ENCODE measurements at places on chromosomes 7 and 10. TPM values are rescaled to one million over a fixed set of nuclear protein-coding genes. Genes with fewer than 3 reads are reported as not detected.

- no peak for DNase-seq
- no peak overlapping the region for H3K4me3 ChIP-seq
- peaks cover 23% of the 10 kb centered on the region for H3K4me1 ChIP-seq
These were observed 26.0 kb downstream of the LARP4B start for GRCh38 chr10:905503-905902.

DNA sequence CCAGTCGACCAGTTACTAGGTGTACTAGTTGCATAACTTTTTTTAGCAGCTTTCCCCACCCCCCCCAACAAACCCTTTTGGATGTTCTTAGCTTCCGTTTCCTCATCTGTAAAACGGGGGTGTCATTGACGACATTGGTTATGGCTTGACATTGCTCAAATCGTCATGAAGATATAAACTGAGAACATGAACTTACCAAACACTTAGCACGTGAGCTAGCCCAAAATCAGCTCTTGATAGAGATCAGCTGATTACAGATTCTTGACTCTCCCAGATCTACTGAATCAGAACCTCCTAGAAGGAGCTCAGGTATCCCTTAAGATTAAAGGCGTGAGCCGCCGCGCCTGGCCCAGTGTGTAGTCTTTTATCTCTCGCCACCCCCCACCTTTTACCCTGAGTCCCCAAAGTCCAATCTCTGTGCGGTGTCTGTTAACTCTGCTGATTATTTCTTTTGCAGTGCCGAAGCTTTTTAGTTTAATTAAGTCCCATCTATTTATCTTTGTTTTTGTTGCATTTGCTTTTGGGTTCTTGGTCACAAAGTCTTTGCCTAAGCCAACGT is 1.0 kb upstream of the GNA12 start:
- H3K27ac ChIP-seq, result no peak overlapping the region
- no peak for DNase-seq
- no peaks in the 10 kb centered on the region for H3K27me3 ChIP-seq

- no peaks in the 10 kb centered on the region for H3K36me3 ChIP-seq
- H3K27ac ChIP-seq, result no peak overlapping the region
- H3K4me3 ChIP-seq, result no peak overlapping the region
- no peak for DNase-seq
- H3K4me1 ChIP-seq, result no peaks in the 10 kb centered on the region
- no peaks in the 10 kb centered on the region for H3K27me3 ChIP-seq
These were observed 768 bp upstream of the CPA1 start for GRCh38 chr7:130379532-130379920.

- no peaks in the 10 kb centered on the region for H3K27me3 ChIP-seq
- no peak overlapping the region for H3K27ac ChIP-seq
- no peaks in the 10 kb centered on the region for H3K4me1 ChIP-seq
- H3K4me3 ChIP-seq, result no peak overlapping the region
- no peaks in the 10 kb centered on the region for H3K36me3 ChIP-seq
- DNase-seq, result no peak
These were observed 171.3 kb downstream of the MAGI2 start for GRCh38 chr7:79282070-79282694.

DNA sequence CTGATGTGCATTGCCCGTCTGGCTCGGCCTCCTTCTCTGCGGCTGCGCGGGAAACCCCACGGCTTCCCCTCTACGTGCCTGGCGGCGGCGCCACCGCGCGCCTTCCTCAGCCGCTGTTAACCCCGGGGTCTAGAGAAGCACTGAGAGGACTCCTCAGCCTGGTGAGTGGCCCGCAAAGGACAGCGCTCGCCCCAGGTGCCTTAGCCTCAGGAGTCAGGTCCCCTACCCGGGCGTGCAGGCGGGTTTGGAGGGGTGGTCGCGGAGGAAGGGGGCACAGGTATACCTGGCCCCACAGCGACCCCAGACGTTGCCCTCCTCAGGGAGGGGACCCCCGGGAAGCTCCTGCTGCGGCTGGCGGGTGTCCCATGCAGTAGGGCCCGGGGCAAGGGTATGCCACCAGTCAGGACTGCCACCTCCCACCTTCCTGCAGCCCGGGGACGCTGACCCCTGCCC is 51.0 kb downstream of the ARL5B start:
- no peak overlapping the region for H3K4me3 ChIP-seq
- H3K27ac ChIP-seq, result no peak overlapping the region
- H3K36me3 ChIP-seq, result no peaks in the 10 kb centered on the region
- H3K4me1 ChIP-seq, result no peaks in the 10 kb centered on the region

- no peaks in the 10 kb centered on the region for H3K36me3 ChIP-seq
- H3K4me1 ChIP-seq, result no peaks in the 10 kb centered on the region
- DNase-seq, result no peak
- H3K4me3 ChIP-seq, result no peak overlapping the region
- H3K27me3 ChIP-seq, result peaks cover 16% of the 10 kb centered on the region
These were observed 8.3 kb downstream of the SFRP4 start for GRCh38 chr7:37908221-37908788.

DNA sequence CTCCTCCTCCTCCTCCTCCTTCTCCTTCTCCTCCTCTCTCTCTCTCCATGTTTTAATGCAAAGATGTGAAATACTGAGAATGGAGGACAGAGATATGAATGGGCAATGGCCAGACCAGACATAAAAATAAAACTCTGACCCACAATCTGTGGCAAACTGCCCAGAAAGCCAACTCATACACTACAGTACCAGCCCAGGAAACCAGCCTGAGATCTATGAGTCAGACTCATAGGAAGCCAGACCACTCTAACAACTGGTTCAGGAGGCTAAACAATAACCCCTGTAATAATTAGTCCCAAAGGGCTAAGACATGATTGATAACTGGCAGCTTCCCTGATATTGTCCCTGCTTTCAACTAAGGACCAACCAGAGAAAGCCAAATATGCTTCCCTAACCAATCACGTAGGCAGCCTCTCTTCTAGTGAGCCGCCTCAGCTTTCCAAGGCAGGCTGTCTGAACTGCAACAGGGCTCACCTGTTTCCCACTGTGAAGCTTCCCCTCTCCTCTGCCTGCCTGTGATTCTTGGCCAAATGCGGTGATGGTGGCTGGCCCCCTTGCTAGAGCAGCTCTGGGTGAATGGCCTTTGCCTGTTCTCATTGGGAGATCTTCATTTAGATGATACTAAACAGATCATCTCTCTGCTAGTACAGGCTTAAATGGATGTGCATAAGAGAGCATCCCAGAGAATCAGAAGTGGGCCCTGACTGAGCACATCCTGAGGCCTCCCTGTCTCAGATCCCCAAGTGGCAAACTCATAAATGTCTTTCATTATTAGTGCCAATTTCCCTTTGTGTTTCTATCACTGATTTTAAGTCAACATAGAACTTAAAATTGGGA is 817.6 kb downstream of the TNS3 start:
- no peaks in the 10 kb centered on the region for H3K4me1 ChIP-seq
- no peak overlapping the region for H3K4me3 ChIP-seq
- DNase-seq, result no peak
- H3K36me3 ChIP-seq, result no peaks in the 10 kb centered on the region
- no peaks in the 10 kb centered on the region for H3K27me3 ChIP-seq

DNA sequence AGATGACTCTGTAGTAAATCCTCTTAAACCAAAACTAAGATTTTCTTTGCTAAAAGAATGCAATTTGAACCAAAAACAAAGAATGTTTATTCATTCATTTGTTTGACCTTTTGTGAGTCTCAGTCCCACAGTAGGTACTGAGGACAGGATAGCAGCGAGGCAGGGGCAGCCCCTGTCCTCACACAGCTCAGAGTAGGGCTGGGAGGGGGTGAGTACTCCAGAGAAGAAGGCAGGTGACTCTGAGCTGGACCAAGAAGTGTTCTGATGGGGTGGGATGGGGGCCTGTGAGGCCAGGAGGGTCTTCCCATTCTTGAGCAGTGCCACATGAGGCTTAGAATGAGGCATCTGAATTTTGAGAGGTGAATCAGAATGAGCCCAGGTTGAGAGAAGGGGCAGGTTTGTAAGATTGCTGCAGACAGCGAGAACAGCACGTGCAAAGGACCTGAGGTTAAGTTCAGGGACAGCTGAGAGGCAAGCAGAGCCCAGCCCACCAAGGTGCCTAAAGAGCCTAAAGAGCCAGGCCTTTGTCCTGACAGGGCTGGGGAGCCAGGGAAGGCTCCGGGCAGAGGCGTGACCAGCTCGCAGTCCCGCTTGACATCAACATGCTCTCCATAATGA is 56.9 kb upstream of the CHST15 start:
- no peak overlapping the region for H3K27ac ChIP-seq
- peaks cover 9% of the 10 kb centered on the region for H3K27me3 ChIP-seq
- no peak overlapping the region for H3K4me3 ChIP-seq
- DNase-seq, result no peak
- H3K36me3 ChIP-seq, result no peaks in the 10 kb centered on the region

DNA sequence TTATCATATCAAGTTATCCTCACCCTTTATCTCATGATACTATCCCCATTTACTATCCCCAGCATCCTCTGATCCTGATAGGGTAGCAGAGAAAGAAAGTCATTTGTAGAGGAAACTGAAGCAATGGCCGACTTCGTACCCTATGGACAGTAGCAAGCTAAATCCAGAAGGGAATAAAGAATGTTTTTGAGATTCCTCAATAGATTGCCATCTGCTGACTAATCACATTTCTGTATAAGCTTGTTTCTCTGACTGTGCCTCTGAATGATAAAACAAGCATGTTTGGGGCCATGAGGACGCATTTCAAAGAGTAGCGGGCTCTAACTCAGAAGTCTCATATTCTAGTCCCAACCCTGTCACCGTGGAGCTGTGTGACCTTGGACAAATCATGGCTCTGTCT is 13.2 kb upstream of the FAM107B start:
- no peaks in the 10 kb centered on the region for H3K27me3 ChIP-seq
- H3K27ac ChIP-seq, result no peak overlapping the region
- H3K4me1 ChIP-seq, result no peaks in the 10 kb centered on the region
- H3K4me3 ChIP-seq, result no peak overlapping the region
- DNase-seq, result no peak

DNA sequence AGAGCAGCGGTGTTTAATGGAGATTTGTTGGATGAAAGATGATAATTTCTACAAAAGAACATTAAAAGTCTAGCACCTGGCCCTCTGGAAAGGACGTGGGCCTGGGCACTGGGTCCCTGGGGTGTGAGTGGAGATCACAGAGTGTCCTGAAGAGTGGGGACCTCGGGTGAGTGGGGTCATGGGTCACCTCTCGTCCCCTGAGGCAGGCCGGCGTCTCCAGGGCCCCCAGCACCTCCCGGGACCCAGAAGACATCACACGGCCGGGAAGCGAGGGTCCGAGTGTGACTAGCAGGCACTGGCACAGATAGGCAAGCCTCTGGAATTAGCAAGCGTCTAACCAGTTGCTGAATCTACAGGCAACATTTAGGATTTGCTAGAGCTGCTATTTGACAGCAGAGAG is 257.2 kb downstream of the MAD1L1 start:
- H3K27me3 ChIP-seq, result no peaks in the 10 kb centered on the region
- no peak overlapping the region for H3K4me3 ChIP-seq
- no peaks in the 10 kb centered on the region for H3K4me1 ChIP-seq

FAM53B gene
- 44.9 TPM for total RNA-seq

C10orf67 gene
- not detected for total RNA-seq

MSRB2 gene
- 11.7 TPM for total RNA-seq

SPDYE5 gene
- total RNA-seq, result not detected

CDNF gene
- 0.75 TPM for total RNA-seq

Measured in activated CD4-positive, alpha-beta memory T cell treated with anti-CD3 and anti-CD28 coated beads, Interleukin-2, amount 10 ng/mL, durations not matched to agents 7 days and 5 days (primary cell).